ENCODE measurements at places on chromosomes 12 and 14.

DNA sequence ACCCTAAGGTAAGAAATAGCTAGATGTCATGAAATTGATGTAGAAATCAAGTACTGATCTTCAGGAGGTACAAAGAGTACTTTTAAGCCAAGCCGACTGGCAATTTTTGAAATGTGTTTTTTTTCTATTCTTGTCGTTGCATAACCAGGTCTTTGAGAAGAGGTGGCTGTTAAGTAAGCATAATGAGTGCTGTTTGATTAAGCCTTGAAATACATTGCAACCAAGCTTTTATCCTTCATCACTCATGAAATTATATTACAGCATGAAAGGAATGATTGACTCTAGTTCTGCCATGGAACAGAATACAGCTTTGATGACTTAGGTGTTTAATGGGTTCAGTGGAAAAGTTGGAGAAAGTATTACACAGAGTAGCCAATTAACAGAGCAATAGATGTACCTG lies 1720.2 kb upstream of the SEL1L start:
- DNase-seq = no peak

DNA sequence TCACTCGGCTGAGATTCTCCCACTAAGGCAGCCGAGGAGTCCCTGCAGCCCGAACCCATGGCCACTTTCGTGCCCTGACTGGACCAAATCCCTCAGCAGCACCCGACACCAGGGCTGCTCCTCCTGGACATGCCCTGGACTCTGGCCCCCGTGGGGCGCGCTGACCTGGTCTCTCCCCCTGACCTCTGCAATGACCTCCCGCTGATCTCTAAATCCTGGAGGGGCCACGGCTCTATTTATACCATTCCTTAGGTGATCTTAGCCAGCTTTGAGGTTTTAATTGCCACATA lies 148.4 kb downstream of the PIWIL1 start:
- DNase-seq = no peak

- DNase-seq = no peak
Observed at GRCh38 chr12:51921017-51921725, 13.9 kb downstream of the ACVRL1 start.

- DNase-seq = no peak
Observed at GRCh38 chr12:10582704-10583103, 30.7 kb downstream of the MAGOHB start.

- DNase-seq = no peak
Observed at GRCh38 chr12:96585977-96586376, 96.6 kb downstream of the CFAP54 start.

- no peak for DNase-seq
Observed at GRCh38 chr14:61884711-61885110, 122.5 kb downstream of the SNAPC1 start.

GRCh38 chr14:92348154-92348553 lies 25.2 kb downstream of the SLC24A4 start:
- DNase-seq = no peak

- DNase-seq = no peak
Observed at GRCh38 chr12:51200806-51201205, 17.1 kb downstream of the POU6F1 start.

GRCh38 chr12:118145113-118145797 lies 9.3 kb downstream of the PEBP1 start:
- no peak for DNase-seq

- DNase-seq = no peak
Observed at GRCh38 chr12:131418121-131418520, 292.8 kb upstream of the SFSWAP start.

- DNase-seq = no peak
Observed at GRCh38 chr12:30043151-30043847, 259.6 kb upstream of the TMTC1 start.

DNA sequence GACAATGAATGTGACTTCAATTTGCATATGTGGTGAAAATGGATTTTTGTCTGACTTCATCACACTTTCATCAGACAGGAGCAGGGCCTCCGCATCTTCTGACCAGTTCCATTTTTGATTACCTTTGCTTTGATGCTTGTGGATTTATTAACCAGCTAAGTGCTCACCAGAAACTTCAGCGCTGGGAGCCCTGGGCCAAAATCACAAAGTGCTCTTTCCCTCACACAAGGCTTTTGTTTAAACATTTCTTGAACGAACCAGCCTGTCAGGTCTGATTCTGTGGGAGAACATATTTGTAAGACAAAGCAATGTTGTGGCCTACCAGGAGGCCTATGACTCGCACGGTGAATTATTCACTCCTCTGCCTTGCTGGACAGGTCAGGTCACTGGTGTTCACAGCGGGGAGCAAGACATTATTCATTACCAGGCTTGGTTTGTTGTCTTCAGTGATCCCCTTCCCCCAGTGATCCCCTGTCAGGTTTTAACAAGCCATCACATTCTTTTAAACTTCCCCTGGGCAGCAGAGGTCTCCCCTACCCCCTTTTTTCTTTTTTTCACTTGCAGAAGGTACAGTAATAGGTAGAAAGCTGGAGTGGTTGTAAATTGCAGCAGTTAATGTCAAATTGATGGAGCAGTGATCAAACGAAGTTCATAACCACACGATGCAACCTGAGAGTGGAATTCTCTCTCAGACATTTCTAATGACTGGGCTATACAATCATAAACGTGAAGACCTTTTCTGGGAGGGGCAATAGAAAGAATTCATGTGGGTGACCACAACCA lies 167.5 kb upstream of the PRICKLE1 start:
- no peak for DNase-seq

DNA sequence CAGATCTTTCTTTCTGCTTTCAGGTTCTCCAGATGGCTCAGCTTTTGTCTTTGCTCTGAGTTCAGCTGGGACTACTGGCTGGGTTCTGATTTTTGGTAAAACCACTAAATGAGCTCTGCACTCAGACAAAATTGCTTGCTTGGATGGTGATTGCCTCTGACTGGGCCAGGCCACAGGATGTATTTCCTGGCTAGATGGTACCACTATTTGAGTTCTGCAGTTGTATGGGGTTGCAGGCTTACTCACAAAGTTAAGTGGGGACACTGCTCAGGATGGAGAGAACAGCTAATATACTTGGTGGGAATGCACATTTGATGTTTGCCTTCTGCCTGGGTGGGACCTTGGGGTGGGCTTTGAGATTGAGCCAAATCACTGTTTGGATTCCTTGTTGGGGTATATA lies 14.0 kb upstream of the OR4Q3 start:
- DNase-seq = no peak

DNA sequence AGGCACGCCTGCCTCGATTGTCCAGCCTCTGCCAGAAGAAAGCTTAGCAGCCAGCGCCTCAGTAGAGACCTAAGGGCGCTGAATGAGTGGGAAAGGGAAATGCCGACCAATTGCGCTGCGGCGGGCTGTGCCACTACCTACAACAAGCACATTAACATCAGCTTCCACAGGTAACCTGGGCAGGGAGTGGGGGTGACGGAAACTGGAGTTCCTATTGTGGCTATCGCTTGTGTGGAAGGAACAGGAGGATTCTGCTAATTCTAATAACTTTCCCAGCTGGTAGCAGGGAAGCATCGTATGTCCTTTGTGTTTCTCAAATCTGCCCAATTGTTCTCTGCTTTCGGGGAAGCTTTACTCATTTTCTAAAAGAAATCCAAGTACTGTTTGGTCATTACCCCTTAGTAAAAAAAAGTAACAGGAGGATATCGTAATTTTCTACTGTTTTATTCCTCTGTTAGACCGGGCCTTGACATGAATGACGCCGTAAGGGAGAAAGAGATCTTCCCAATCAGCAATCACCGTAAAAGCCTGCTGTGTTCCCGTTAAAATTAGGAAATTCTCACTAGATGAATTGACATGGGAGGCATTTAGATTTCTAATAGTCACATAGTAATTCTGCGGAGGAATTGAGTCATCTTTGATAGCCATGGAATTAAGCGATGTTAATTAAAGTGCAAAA lies 449 bp downstream of the THAP2 start:
- DNase-seq = no peak

GRCh38 chr12:109369831-109370230 lies 22.1 kb downstream of the MYO1H start:
- no peak for DNase-seq

DNA sequence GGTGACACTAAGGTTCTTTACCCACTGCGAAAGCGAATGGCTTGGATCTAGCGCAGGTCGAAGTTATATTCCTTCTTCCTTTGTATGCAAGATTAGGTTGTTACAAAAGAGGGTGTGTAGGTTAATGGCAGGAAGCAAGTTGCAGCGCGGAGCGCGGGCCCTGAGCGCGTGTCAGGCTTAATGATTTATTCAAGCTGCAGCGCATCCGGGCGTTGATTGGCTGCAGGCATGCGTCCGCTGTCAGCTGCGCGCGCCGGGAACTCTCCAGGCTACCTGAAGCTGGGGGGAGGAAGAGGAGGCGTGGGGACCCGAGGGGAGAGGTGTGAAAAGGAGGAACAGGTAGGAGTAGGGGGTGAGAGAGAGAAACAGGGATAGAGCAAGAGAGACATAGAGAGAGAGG lies 7.4 kb downstream of the ASCL1 start:
- DNase-seq = no peak

DNA sequence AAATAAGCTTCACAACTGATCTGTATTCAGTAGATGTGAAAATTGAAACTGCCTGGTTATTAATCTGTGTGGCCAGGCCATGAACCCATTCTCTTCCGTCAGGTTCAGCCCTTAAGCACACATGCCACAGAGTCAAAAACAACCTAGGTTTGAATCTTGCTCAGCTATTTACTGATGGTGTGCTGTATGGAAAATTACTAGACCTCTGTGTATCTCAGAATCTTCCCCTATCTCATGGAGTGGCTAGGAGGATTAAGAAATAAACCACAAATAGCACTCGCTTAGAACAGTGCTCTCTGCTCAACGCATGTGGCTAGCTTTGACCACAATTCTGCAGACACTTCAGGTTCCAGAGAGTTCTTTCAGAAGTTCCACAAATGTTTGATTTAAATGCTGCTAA lies 240.7 kb upstream of the PLEKHG7 start:
- no peak for DNase-seq

DNA sequence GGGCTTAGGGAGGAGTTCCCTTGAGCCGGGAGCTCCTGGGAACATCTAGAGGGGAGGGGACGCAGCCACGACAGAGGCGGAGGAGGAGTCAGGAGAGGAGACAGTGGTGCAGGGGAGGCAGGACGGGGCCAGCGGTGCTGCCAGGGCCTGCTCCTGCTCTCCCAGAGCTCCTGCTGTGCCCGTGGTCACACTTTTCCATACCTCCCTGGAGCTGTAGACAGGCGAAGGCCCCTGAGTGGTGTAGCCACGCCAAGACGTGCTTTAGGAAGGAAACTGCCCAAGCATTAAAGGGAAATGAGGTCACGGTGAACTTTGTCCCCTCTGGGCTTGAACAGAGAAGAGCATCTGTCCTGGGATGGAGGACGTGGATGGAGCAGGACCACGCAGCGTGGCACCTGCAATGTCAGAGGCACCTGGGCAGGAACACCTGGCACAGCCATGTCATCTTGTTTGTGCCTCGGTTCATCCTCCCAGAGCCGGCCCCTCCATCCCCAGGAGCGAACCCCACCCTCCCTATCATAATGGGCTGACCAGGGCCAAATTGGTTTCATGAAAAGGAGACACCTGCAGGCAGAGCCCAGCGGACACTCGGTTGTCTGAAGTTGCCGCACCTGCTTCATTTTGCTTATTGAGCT lies 239.5 kb upstream of the SFSWAP start:
- no peak for DNase-seq

DNA sequence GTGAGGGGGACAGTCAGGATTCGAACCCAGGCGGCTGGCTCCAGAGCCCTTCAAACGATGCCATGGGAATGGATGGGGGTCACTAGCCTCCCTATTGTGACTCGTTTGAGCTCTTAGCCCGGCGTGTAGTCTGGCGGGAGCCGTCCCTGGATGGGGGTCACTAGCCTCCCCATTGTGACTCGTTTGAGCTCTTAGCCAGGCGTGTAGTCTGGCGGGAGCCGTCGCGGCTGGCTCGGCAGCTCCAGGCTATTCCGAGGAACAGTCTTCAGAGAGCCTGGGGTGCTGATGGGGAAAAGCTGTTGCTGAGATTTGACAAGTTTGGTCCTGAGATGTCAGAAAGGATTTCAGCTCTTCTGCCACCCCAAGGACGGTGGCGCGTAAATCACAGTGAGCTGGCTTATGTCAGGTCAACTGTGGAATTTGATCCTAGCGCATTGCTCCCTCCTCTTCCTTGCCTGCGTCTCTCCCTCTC lies 58.3 kb downstream of the CALM1 start:
- no peak for DNase-seq

DNA sequence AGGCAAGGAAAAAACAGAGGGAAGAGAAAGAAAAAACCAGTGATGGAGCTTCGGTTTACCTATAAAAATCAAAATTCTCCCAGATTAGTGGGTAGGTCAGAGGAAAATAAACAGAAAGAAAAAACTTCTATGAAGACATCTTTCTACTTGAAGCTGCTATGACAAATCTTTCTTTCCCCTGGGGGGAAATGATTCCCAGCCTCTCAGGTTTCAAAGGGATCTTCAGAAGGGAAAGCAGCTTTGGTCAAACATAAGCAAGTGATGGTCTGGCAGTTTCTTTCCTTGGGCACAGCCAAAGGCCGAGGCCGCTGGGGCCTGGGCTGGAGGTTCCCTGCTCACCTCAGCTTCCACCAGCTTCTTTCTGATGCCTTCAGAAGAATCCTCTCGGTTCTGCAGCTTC lies 104.5 kb downstream of the PRKAB1 start:
- no peak for DNase-seq

DNA sequence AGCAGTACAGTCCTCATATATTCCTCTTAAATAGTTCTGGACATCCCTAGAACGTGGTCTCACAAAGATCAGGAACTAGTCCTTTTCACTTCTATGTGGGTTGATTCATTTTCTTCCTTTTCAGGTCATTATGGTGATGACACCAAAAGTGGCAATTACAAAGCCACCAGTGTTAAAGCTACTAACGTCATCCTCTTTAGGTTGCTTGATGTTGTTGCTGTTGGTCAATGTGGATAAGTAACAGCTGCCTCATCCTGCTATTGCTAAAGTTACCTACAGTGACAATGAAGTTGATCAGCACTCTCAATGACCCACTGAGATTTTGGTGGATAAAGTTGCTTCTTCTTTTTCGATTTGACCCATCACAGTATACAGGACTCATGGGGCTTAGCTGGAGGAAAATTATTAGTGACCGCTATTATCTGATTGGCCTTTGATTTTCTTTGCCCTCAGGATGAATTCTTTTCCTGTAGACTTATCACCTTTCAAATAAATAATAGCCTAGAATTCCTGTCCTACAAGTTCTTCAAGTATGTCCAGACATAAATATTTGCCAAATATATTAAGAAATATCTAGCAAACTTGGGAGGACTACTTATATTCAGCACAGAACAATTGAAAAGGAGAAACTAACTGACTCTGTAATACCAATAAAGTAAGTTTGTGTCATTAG lies 54.0 kb upstream of the ATP2B1 start:
- no peak for DNase-seq

- DNase-seq = peak; percentile 10
Observed at GRCh38 chr12:105067511-105068031, 16.7 kb downstream of the ALDH1L2 start.

- DNase-seq = no peak
Observed at GRCh38 chr14:61524211-61524806, 171.0 kb upstream of the HIF1A start.

GRCh38 chr12:27180906-27181505 lies 63.1 kb upstream of the STK38L start:
- DNase-seq = no peak

Data from occipital lobe (tissue), 3 donors.